Activated CD4-positive, alpha-beta T cell treated with anti-CD3 and anti-CD28 coated beads for 36 hours (primary cell): ENCODE measurements at places on chromosomes 6 and 20. TPM values are rescaled to one million over a fixed set of nuclear protein-coding genes. Genes with fewer than 3 reads are reported as not detected.

PLN gene
- total RNA-seq: not detected

E2F1 gene
- total RNA-seq: 50.9 TPM

ZBTB46 gene
- total RNA-seq: 0.88 TPM

OPN5 gene
- not detected for total RNA-seq

RAET1G gene
- not detected for total RNA-seq

FABP7 gene
- not detected for total RNA-seq

GRCh38 chr6:63558278-63558677, 14.0 kb upstream of the LOC128125822 start:
- peaks cover 13% of the 10 kb centered on the region for H3K27me3 ChIP-seq
- no peak overlapping the region for H3K4me3 ChIP-seq
- H3K4me1 ChIP-seq: no peaks in the 10 kb centered on the region
- H3K27ac ChIP-seq: no peak overlapping the region
- H3K36me3 ChIP-seq: no peaks in the 10 kb centered on the region
- no peak for DNase-seq

DNA sequence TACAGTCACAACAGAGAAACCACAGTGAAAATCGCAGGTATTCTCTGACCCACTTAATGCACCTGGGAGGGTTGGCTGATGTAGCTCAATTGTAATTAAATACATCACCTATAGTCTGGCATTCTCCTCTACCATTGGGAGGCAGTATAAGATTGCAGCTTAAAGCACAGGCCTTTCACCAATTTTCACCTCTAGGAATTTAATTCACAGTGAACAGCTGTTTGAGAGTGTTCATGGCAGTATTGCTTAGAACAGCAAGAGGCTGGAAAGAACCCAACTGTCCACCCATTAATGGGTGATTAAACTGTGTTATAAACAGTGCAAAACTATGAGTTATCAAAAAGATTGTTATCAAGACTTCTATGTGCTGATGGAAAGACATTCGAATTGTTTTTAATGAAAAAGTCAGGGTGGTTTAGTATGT, 2.0 kb downstream of the EDEM2 start:
- peak overlapping the region; percentile 22 for H3K4me3 ChIP-seq
- peaks cover 34% of the 10 kb centered on the region for H3K4me1 ChIP-seq
- H3K27me3 ChIP-seq: no peaks in the 10 kb centered on the region
- DNase-seq: no peak

DNA sequence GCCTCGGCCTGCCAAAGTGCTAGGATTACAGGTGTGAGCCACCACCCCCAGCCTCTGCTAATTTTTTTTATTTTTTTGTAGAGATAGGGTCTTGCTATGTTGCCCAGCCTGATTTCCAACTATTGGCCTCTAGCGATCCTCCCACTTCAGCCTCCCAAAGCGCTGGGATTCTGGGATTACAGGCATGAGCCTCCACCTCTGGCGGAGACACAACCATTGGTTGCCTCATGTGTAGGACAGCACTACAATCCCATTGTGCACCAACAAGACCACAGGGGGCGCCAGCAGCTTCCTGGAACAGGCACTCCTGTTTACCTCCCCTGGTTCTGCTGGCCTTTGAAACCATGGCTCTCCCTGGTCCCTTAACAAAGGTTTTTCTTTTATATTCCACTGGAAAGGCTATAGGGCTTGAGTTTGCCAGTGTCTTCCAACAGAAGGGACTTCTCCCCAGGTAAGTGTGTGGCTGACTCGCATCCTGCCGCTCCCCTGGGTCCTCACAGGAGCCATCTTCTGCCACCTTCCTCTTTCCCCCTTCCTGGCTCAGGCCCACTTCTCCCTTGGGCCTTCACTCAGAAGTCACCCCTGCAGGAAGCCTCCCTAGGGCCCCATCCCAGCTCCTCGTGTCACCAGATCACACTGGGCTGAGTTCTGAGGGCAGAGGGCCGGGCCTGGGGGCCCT, 39.2 kb upstream of the TLDC2 start:
- peak overlapping the region; percentile 76 for H3K4me3 ChIP-seq
- peaks cover 16% of the 10 kb centered on the region for H3K4me1 ChIP-seq
- H3K36me3 ChIP-seq: no peaks in the 10 kb centered on the region
- H3K27me3 ChIP-seq: no peaks in the 10 kb centered on the region
- H3K27ac ChIP-seq: peak overlapping the region; percentile 34
- DNase-seq: peak; percentile 88

DNA sequence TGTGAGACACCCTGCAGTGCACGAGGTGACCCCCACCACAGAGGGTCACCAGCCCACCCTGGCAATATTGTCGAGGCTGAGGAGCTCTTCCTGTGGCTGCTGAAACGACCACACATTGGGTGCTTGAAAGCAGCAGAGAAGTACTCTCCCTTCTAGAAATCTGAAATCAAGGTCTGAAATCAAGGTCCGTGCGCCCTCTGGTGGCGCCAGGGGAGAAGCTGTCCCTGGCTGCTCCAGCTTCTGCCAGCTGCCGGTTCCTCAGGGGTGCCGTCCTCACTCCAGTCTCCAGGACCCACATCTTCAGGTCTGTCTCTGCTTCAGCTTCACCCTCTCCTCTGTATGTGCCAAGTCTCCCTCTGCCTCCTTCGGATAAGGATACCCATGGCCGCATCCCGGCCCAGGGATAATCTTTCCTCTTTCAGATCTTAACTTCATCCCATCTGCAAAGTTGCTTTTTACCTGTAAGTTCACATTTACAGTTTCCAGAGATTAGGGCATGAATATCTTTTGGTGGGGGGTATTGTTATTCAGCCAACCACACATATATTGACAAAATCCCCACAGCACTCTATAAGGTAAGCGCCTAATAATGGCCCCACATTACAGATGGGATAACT, 108.3 kb upstream of the PHACTR3 start:
- no peak overlapping the region for H3K4me3 ChIP-seq
- no peaks in the 10 kb centered on the region for H3K36me3 ChIP-seq
- no peaks in the 10 kb centered on the region for H3K4me1 ChIP-seq
- H3K27ac ChIP-seq: no peak overlapping the region
- peak; percentile 83 for DNase-seq

GRCh38 chr6:117890172-117890571, 16.9 kb upstream of the SLC35F1 start:
- no peak for DNase-seq
- H3K27ac ChIP-seq: no peak overlapping the region
- no peaks in the 10 kb centered on the region for H3K4me1 ChIP-seq
- H3K36me3 ChIP-seq: no peaks in the 10 kb centered on the region
- peaks cover 11% of the 10 kb centered on the region for H3K27me3 ChIP-seq

GRCh38 chr20:38985060-38985459, 22.9 kb downstream of the DHX35 start:
- DNase-seq: no peak
- no peaks in the 10 kb centered on the region for H3K27me3 ChIP-seq
- H3K4me1 ChIP-seq: peaks cover 7% of the 10 kb centered on the region

DNA sequence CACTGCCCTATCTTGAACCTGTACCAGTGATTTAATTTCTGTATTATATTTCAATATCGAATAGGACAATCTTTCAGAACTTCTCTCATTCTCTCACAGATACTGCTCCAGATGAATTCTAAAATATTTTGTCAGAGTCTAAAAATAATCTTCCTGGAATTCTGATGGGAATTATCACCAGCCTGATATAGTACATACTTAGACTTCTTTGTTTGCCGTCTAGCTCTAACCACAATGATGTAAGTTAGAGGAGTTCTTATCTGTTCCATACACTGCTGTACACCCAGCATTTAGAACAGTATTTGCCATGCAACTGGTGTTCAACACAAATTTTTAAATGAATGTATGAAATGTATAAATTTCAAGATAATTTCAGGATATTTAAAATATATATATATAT, 1.3 kb upstream of the HUS1B start:
- peaks cover 48% of the 10 kb centered on the region for H3K4me1 ChIP-seq
- H3K27me3 ChIP-seq: no peaks in the 10 kb centered on the region
- no peak for DNase-seq
- peaks cover 21% of the 10 kb centered on the region for H3K36me3 ChIP-seq
- H3K27ac ChIP-seq: no peak overlapping the region

- no peaks in the 10 kb centered on the region for H3K4me1 ChIP-seq
- no peak for DNase-seq
- no peaks in the 10 kb centered on the region for H3K36me3 ChIP-seq
- no peak overlapping the region for H3K27ac ChIP-seq
Measured at GRCh38 chr6:6357032-6357431, 36.6 kb upstream of the F13A1 start.

DNA sequence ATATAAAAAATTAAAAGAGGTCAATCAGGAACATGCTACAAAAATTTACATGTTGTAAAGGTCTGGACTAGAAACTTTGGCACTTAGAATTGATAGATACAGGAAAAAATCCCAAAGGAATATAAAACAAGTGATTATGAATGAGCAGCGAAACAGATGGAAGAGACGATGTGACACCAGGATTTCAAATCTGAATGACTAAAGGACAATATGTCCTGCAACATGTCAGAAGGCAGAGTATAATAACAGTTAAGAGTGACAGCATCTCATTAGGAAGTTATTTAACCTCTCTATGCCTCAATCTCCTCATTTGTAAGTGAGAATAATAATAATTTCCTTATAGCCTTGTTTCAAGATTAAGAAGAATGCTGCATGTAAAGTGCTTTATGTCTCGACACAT, 50.3 kb downstream of the FRK start:
- H3K4me1 ChIP-seq: peaks cover 12% of the 10 kb centered on the region
- no peaks in the 10 kb centered on the region for H3K36me3 ChIP-seq
- H3K27me3 ChIP-seq: peaks cover 16% of the 10 kb centered on the region
- H3K4me3 ChIP-seq: no peak overlapping the region

- no peak for DNase-seq
- peaks cover 8% of the 10 kb centered on the region for H3K36me3 ChIP-seq
- no peak overlapping the region for H3K4me3 ChIP-seq
- peaks cover 39% of the 10 kb centered on the region for H3K4me1 ChIP-seq
- no peaks in the 10 kb centered on the region for H3K27me3 ChIP-seq
Measured at GRCh38 chr20:32978009-32978335, 26.3 kb downstream of the SUN5 start.

DNA sequence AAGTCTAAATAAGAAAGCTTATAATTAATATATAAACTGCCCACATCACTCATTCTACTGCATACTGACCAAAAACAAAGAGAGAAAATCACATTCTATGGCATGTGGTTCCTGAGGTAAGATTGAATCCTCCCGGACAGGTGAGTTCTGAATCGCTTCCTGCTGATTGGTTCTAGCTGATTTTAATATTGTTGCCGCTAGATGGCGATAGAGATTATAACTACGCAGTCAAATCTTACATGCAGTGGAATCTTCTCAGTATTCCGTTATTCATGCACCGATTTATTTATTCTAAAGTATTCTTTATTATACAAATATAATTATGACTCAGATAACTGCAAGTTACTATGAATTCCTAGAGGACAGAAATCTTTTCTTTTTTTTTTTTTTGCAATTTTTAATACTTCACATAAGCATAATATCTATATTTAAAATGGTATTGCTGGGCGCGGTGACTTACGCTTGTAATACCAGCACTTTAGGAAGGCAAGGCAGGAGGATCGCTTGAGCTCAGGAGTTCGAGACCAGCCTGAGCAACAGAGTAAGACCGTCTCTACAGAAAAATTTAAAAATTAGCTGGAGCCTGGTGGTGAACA, 24.2 kb upstream of the TMX4 start:
- no peaks in the 10 kb centered on the region for H3K36me3 ChIP-seq
- DNase-seq: peak; percentile 18
- H3K4me1 ChIP-seq: peaks cover 1% of the 10 kb centered on the region
- H3K4me3 ChIP-seq: no peak overlapping the region
- no peak overlapping the region for H3K27ac ChIP-seq

GRCh38 chr6:1624851-1625781, 15.4 kb downstream of the FOXC1 start:
- peak overlapping the region; percentile 56 for H3K4me3 ChIP-seq
- H3K27ac ChIP-seq: no peak overlapping the region
- peaks cover 11% of the 10 kb centered on the region for H3K4me1 ChIP-seq
- peaks cover 14% of the 10 kb centered on the region for H3K36me3 ChIP-seq
- peak; percentile 25 for DNase-seq
- H3K27me3 ChIP-seq: peaks cover 56% of the 10 kb centered on the region

- H3K4me3 ChIP-seq: no peak overlapping the region
- peaks cover 18% of the 10 kb centered on the region for H3K36me3 ChIP-seq
- H3K27me3 ChIP-seq: peaks cover 80% of the 10 kb centered on the region
- no peak for DNase-seq
- no peak overlapping the region for H3K27ac ChIP-seq
Measured at GRCh38 chr6:27290065-27290849, 21.8 kb downstream of the POM121L2 start.

DNA sequence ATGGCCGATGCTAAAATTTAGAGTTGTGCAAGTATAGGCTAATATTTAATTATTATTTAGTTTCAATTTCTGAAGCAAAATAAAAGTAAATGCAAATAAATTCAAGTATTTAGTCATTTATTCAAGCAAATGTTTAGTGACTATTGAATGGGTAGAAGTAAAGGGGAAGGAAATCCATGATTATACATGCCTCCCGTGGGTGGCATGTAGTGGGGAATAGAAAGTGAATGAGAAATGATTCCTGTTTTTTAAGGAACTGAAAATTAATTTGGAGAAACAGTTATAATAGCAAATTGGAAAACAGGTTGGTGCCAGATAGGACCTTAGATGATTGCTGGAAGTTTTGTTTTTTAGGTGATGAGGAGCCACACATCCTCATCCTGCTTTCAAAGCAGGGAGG, 35.4 kb downstream of the FAM229B start:
- H3K27ac ChIP-seq: no peak overlapping the region
- DNase-seq: no peak
- no peak overlapping the region for H3K4me3 ChIP-seq
- H3K27me3 ChIP-seq: peaks cover 7% of the 10 kb centered on the region
- H3K36me3 ChIP-seq: no peaks in the 10 kb centered on the region

- H3K4me3 ChIP-seq: no peak overlapping the region
- DNase-seq: no peak
- H3K36me3 ChIP-seq: no peaks in the 10 kb centered on the region
- no peak overlapping the region for H3K27ac ChIP-seq
- peaks cover 7% of the 10 kb centered on the region for H3K27me3 ChIP-seq
- H3K4me1 ChIP-seq: peaks cover 57% of the 10 kb centered on the region
Measured at GRCh38 chr6:157770946-157771345, 52.1 kb upstream of the SNX9 start.
